Stimulated activated CD8-positive, alpha-beta memory T cell treated with anti-CD3 and anti-CD28 coated beads, Interleukin-4, amount 100 ng/mL, for 24 hours (primary cell): ENCODE measurements at places on chromosomes 12 and 14.

DNA sequence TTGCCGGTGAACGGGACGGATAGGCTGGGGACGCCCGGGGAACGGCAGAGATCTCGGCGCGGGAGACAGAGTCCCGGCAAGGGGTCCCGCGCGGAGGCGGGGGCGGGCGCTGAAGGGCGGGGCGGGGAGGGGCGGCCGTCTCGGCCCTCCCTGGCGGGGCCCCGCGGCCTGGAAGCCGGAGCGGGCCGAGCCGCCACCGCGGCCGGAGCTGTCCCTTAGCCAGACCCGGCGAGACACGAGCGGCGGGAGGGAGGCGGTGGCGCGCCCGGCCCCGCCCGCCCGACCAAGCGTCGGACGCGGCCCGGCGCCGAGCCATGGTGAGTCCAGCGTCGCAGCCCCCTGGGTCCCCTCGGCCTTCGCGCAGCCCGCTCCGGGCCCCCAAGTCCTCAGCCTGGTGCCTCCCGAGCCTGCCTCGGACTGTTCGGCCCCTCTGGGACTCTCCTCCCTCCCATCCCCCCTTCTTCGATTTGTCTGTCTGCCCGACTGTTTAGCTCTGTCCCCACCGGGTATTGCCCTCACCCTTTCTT, at the start of gene ARHGEF40:
ARHGEF40 (plus strand) TSS at position 222 of the 527 bp plus-strand sequence; CDS start at position 315, 93 bp downstream.
- no peak for DNase-seq

GRCh38 chr12:115752913-115753726, 524.4 kb downstream of the MED13L start:
- DNase-seq, result no peak

DNA sequence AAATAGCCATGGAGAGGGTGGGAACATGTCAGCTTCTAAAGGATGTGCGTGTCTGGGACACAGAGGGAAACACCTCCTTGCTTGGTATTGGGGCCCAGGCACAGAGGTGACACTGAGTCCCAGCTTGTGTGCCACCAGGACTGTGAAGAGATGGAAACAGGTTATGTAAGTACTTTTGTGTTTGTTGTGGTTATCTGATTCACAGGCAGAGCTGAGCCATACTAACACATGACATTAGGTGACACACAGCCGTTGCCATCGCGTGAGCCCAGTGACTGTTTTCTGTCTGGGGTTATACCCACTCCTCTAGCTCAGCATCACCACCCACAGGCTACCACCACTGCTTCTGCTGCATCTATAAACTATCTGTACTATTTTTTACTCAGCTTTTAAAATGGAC, 12.1 kb upstream of the FLVCR2 start:
- peak; percentile 74 for DNase-seq

GRCh38 chr12:92785563-92785950, 82.8 kb downstream of the PLEKHG7 start:
- no peak for DNase-seq

DNA sequence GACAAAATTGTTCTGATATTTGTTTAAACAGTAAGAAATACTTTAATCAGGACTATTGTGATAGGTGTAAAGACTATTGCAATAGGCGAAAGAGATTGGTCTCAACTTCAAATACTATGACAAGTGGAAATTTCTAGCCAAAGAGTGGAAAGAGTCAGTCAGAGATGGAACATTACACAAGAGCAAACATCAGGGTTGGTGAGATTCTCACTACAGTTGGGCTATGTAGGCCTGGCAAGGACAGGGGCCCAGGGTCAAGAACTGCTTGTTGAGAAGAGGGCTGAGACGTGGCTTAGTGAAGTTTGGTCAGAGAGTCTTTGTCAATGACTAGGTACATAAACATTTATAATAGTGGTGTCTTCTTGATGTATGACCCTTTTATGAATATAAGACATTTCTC, 19.4 kb downstream of the CAND1 start:
- DNase-seq, result no peak

GRCh38 chr12:113835896-113836295, 130.2 kb downstream of the RBM19 start:
- no peak for DNase-seq

DNA sequence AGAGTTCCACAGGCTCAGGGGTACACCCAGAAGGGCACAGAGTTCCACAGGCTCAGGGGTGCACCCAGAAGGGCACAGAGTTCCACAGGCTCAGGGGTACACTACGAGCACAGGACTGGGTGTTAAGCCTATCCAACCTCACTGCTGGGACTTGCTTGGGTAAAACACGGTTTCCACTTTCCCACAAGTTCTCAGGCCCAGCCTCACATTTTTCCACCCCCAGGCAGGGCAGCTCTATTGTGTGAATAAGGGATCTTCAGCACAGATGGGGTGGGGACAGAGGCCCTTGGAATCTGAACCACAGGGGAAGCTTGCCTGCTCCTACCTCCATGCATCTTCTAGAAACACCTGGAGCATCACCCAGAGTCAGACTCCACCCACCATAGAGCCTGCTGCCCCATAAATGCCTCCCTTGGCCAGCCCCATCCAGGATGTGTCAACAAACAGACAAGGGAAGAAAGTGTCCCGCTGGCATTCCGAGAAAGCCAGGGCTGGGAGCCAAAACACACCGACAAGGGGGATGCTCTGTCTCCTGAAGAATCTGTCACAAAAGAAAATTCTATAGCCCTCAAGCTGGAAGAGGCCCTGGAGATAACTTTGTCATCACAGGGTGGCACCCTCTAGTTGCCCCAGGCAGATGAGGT, 4.8 kb downstream of the CRACR2A start:
- no peak for DNase-seq

DNA sequence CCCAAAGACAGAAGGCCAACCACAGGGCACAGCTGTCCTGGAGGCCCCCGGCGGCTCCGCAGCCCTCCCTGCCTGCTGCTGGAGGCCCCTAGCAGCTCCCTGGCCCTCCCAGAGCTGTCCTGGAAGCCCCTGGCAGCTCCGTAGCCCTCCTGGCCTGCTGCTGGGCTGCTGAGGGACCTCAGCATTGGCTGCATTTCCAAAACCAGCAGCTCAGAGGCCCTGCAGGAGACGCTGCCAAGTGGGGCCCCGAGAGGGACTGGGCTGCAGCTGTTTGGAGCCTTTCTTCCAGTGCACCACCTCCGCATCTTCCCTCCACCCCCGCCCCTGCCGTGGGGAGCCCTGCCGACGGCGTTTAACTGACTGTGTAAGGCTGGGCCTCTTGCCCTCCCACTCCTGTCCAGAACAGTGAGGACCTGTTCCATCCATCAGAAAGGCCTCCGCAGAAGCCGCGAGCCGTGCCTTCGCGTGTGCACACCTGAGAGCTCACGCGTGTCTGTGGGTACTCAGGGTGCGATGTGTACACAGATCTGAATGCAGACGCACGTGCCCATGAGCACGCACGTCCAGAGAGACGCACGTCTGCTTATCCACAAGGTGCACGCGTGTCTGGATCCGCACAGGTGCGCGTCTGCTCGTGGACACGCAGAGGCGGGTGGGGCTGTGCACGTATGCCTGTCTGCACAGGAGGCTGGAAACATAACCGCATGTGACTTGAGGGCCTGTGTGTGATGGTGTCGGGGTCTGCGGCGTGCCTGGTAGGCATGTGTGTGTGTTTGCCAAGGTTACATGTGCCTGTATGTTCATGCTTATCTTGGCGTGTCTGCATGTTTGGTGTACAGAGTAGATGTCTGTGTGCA, 57.0 kb upstream of the FBRSL1 start:
- DNase-seq, result no peak

DNA sequence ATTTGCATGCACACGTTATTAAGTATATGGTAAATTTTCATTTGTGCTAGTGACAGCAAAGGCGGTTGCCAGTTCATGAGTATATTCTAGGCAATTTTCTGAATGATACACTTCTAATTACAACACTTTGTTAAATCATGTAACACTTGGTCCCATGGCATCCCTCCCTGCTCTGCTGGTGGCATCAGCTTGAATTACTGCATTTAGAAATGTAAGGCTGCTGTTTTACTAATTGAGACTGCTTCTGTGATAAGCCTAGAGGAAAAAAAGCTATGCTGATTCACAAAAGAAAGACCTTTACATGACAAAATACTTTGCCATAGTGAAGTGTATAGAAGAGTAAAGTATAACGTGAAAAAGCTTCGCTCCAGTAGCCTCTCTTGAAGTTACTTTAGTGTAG, 636.1 kb downstream of the KCNH5 start:
- DNase-seq, result no peak

- DNase-seq, result no peak
Measured at GRCh38 chr12:46402941-46403718, 30.6 kb upstream of the SLC38A2 start.

DNA sequence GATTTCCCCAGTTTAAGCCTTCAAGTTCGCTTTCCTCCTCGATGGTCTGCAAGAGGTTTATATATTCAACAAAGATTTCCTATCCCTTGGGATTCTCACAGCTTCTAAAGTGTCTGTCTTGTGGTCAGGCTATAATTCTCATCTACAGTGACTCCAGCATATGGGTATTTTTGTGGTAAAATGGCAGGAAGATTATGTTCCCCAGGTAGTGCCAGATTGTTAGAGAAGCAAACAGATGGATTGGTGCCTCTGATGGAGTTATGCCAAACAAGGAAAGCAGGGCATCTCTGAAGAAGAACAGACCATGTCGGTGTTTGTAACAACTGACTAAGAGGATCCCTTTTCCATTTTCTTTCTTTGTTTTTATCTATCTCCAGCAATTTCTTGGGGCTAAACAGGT, 5.5 kb upstream of the CCDC175 start:
- no peak for DNase-seq

DNA sequence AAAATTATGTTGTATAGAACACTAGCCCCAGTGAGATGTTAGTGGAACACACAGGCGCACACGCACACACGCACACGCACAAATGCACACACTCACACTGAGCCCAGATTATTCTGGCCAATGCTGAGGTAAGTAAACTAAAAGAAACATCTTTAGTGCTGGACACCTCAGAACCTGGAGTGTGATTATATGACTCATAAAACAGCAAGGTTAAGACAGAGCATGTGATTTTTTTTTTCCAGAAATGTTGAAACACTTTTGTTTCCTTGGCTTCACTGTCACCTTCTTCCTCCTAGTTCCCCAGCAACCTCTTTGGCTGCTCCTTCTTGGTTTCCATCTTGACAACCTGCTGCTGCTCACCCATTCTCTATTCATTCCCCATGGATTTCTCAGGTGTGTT, 141.0 kb upstream of the ALG10B start:
- no peak for DNase-seq

GRCh38 chr12:46217541-46218321, 51.1 kb downstream of the SLC38A1 start:
- DNase-seq, result no peak

DNA sequence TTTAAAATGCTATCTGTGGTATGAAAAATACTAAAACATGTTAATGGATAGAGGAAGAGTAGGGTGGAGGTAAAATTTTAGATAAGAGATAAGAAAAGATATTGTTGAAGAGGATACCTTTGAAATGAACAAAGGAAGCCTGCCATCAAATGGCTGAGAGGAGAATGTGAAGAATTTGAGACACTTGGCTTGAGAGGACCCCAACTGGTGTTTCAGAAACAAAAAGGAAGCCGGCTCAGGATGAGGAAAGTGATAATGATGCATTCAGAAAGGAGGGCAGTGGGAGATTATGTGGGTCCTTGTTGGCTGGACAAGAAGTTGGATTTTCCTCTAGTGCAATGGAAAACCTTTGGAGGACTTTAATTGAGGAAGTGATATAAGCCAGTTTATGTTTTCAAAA, 264.4 kb downstream of the DUSP6 start:
- no peak for DNase-seq

DNA sequence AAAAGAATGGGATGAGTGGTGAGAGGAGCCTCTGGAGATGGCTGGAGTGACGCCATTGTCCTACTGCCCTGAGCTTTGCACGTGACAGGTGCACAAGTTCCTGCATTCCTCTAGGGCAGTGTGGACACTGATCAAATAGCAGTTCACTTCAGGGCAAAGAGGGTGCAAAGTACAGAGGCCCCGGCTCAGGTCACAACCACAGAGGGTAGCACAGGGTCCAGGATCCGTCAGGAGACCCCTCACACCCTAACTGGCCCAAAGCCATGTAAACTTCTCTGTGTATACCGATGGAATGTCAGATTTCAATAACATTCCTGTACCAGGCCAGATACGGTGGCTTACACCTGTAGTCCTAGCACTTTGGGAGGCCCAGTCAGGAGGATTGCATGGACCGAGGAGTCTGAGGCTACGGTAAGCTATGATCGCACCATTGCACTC, 10.4 kb upstream of the FBLN5 start:
- DNase-seq, result no peak

DNA sequence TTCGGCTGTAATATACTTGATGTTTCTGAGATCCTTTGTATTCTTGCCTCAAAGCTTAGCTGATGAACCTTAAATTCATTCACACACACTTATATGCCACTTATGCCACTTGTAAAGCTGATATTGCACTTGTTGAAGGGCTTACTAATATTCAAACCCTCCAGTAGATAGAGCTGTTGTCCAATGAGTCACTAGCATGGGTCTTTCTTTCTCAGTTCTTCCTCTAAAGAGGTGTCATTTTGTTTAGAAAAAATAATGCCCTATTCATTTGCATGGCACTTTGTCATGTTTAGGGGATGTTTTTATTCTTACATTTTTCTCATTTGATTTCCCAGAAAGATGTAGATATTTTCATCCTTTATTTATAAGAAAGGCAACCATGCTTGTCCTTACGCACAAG, 56.4 kb downstream of the MON2 start:
- DNase-seq, result no peak

DNA sequence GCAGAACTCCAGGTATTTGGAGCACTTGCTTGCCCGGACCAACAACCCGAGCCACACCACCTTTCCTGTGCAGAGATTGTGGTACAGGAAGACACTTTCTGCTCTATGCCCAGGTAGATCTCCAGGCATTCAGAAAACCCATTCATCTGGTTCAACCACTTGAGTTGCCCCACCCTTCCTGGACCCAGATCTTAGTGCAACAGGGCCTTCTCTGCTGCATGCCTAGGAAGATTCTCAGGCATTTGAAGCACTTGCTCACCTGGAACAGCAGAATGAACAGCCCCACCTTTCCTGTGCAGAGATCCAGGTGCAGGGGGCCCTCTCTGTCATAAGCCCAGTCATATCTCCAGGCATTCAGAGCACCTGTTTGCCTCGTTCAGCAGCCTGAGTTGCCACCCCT, 412.8 kb upstream of the MGAT4C start:
- DNase-seq, result no peak
